DMS79 (cell line): ENCODE measurements at places on chromosomes 7 and 10.

DNA sequence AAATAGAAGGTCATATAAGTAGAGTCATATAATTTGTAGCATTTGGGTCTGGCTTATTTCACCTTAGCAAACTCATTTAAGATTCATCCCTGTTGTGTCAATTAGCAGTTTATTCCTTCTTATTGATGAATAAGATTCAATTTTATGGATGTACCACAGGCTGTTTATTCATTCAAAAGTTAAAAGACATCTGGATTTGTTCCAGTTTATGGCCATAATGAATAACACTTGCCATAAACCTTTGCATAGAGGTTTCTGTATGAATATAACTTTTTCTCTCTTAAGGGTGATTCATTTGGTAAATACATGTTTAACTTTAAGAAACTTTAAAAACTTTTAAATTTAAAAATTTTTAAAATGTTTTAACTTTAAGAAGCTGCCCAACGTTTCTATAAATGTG is 66.4 kb downstream of the CPED1 start:
- no peak for DNase-seq

GRCh38 chr10:18424200-18424599 is 227.2 kb downstream of the NSUN6 start:
- DNase-seq, result no peak

- DNase-seq, result no peak
Observed at GRCh38 chr7:101664436-101664835, 35.3 kb upstream of the MYL10 start.

DNA sequence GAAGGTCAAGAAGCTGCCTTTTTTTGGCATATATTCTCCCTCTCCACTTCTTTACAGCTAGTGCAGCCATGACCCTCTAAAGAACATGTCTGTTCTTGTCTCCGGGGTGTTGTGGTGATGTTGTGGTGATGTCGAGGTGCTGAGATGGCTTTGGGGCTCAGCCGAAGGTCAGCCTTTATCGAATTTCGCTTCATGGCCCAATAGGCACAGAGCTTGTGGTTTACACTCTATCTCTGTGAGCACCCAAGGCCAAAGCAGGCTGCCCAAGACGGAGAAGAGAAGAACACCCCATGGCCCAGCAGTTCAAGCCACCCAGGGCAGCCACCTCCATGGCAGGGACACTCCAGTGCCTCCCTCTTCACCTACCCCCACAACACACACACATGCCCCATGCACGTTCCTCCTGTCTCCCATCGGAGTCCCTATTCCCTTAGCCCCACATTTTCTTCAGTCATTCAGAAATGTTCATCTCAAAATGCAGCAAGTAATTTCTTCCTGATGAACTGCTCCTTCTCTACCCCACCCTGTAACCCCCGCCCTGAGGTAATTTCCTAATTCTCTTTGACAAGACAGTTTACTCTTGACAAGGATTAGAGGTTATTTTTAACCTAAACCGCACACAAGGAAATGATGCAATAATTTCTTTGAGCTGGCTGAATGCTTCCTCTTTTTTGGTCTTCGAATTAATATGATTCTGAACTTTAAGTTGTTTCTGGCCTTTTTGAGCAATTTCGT is 18.6 kb upstream of the ADRB1 start:
- no peak for DNase-seq

DNA sequence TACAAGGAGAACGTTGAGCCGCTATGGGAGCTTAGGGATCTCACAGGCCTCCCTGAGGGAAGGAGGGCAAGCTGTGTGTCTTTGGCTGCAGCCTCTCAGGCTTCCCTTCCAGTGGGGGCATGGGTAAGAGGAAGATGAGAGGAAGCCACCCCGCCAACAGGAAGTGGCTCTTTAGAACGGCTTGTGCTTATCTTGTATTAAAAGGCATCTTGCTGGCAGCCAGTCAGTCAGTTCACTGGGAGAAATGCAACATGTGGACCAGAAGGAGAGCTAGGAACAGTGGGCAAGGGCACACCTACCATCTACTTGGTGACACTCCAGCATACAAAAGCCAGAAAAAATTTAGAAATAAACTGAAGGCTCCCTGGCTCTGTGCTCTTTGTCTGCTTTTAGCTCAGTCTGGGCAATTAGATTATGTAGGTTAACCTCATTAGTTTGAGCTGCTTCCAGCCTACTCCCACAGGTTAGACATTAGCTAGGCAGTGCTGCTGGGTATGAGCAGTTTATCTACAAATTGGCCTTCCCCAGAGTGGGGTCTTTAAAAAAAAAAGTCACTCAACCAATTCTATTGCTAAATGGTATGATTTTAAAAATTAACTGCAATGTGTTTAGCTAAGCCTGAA is 595.9 kb downstream of the KCNMA1 start:
- no peak for DNase-seq

- peak; percentile 13 for DNase-seq
Observed at GRCh38 chr10:23157691-23158369, 34.3 kb upstream of the PTF1A start.

GRCh38 chr7:24932815-24933214 is 47.2 kb downstream of the OSBPL3 start:
- DNase-seq, result no peak

DNA sequence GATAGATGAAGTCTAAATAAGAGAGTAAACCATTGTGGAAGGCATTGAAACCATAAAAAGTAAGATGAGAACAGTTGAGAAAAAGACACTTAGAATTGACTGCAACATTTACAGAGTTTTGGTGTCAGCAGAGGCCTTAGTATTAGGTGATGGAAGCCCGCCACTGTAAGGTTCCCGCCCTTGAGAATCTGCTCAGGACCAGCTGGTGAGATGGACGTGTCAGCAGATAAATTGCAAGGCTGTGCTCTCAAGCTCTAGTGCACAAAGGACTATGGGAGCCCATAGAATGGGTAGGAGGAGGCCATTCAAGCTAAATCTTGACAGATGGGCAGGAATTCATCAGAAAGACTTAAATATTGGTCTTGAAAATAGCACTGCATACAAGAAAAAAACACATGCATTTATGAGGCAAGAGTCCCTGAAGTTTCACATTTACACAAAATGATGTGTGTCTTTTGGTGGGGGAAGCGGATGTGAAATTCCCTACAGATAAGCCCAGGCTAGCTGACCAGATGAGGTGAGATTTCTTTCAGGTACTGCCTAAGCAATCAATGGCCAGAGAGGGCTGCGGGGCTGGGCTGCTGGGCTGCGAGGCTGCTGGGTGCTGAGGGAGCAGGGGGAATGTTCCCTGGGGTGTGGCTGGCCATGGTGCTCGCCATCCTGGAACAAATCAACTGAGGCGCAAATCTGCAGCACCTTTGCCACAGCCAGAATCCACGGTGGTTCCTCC is 42.5 kb downstream of the SYPL1 start:
- DNase-seq, result no peak

DNA sequence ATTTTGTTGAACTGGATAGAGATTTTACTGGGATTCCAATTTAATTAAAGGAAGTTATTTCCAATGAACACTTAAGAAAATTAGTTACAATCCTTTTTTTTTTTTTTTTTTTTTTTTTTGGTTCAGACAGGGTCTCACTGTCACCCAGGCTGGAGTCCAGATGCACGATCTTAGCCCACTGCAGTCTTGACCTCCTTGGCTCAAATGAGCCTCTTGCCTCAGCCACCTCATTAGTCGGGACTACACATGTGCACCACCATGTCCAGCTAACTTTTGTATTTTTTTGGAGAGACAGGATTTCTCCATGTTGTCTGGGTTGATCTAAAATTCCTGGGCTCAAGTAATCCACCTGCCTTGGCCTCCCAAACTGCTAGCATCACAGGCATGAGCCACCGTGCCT is 2.5 kb upstream of the ARL5B start:
- DNase-seq, result no peak

- peak; percentile 82 for DNase-seq
Observed at GRCh38 chr7:52831321-52831720, 204.1 kb upstream of the POM121L12 start.

- no peak for DNase-seq
Observed at GRCh38 chr10:124659380-124659779, 84.8 kb downstream of the FAM53B start.

DNA sequence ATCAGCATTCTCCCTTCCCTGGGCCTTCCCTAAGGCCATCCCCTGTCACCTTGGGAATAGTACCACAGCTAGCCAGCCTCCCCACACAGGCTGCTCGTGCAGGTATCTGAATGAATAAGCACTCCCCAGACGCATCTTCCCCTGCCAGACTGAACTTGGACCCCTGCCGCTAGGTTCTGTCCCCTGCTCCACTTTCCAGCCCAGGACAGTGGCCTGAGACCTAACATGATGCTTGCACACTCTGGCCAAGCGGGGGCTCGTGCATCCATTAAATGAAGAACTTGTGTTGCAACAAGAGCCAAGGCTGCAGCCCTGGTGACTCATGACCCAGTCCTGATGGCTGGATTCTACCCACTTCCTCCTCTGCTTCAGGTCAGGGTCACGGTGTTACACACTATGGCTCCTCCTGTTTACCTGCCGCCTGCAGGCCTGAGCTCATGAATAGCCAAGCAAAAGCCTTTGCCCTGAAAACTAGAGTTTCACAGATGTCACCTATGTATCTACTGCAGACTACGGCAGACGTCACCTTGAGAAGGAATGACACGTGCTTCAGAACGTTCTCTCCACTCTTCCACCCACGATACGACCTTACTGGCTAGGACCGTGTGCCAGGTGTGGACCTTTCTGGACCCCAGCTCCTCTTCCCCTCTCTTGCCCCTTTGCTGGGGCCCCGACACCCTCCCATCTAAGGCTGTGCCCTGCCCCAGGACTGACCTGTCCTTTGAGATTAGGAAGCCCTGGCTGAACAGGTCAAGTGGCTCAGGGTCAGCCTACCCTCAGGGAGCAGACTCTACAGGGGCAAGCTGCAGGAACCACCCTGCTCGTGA is 6.5 kb downstream of the ASB13 start:
- no peak for DNase-seq

DNA sequence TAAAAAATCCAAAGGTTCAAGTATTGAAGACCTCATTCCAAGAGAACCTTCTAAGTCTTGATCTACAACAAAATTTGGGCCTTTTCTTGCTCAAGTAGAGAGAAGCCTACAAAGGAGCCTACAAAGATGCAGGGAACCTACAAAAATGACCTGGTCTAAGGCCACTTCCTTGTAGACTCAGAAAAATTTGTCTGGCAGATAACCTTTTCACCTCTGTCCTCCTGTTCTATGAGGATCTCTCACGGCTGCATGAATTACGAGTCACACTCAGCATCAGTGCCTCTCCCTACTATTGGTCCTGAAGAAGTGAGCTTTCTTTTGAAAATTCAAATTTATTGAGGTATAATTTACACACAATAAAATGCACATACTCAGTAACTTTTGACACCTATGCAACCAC is 29.3 kb downstream of the CCNJ start:
- no peak for DNase-seq

GRCh38 chr10:112584276-112584675 is 137.3 kb downstream of the VTI1A start:
- DNase-seq, result no peak

DNA sequence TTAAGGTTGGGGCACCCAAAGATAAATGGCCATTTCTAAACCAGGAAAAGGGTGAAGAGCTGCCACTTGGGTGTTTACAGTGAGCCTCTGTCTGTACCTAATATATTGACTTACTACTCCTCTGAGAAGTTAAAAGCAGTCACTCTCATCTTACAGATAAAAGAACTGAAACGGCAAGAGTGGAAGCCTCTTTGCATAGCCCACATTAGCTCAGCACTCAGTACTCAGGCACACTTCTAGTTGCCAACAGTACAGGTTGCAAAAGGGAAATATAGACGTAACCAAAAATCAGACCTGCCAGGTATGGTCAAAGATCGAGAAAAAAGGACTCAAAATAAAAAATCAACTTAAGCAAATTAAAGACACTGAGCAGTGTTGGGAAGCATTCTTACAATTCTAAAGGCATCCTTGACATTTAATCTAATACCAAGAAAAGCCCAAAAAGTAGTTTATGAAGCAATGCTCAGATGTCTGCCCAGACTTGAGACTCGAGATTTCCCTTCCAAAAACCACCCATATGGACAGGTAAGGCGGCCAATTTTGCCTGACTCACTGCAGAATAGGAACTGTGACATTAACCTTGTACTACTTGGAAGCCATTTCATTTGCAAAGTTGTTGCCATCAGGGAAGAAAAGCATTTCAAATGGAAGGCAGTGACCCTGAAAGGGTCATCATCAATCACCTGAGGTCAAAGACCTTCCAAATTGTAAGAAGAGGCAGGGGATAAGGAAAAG is 139.3 kb downstream of the SLC25A13 start:
- DNase-seq, result no peak

DNA sequence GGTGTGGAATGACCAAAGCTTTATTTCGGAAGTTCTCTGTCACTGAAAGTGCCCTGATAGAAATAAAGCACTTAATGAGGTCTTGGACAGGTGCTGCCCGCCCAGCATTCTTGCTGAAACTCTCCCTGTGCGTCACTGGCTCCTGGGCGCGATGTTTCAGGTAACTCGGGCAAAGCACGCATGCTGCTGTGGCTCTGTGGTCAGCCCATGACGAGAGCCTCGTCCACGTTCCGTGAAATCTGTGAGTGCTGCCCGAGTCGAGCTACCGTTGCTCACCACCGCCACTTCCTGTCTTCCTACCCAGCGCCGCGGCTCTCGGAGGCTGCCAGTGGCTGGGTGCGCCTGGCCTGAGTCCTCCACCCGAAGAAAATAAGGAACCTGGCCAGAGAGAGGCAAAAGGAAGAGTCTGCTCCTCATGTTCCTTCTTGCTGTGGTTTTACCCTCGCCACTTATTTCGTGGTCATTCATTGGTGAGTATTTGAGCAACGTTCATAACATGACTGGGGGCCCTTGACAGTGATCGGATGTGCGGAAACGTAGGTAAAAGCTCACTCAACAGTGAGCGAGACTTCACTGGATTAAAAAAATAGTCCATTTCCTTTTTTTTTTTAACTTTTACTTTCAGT is 95.5 kb downstream of the MAP3K8 start:
- DNase-seq, result no peak

GRCh38 chr7:91941450-91941849 is 788 bp downstream of the AKAP9 start:
- peak; percentile 28 for DNase-seq

- DNase-seq, result no peak
Observed at GRCh38 chr7:116071629-116072028, 41.1 kb upstream of the TFEC start.

DNA sequence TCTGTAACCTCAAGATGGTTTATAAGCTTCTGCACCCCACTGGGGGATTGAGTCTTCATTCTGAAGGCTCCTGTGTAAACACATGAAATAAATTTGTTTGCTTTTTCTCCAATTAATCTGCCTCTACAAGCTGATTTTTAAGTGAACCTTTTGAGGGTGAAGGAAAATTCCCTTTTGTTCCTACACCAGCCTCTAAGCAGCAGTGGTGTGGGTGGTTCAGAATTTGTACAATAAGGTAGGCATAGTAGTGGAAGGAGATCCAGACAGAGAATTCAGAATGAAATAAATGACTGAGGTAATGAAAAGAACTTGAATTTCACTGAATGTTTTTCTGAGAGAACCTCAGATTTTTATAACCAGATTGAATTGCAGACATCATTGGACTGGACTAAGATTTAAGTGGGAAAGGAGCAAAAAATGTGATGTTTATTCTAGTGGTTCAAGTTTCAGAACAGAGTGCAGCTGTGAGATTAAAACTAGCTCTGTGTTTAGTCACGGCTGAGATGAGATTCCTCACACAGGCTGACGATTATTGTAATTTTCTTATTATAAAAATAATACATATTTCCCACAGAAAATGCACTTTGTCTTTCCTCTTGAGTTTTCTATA is 1162.2 kb downstream of the TYW1 start:
- DNase-seq, result no peak
